ENCODE measurements at places on chromosomes 2 and 18.

GRCh38 chr2:55877087-55877436 is 46.5 kb downstream of the EFEMP1 start:
- DNase-seq: no peak

- no peak for DNase-seq
These were observed 94.1 kb upstream of the CD302 start for GRCh38 chr2:159891917-159892730.

GRCh38 chr2:43402452-43402937 is 176.1 kb upstream of the ZFP36L2 start:
- DNase-seq: no peak

- DNase-seq: no peak
These were observed 185.1 kb downstream of the NRP2 start for GRCh38 chr2:205867371-205867770.

- DNase-seq: no peak
These were observed 92.7 kb upstream of the ST6GAL2 start for GRCh38 chr2:106978647-106979046.

GRCh38 chr18:74914052-74914591 is 294.8 kb downstream of the PTGR3 start:
- DNase-seq: no peak

DNA sequence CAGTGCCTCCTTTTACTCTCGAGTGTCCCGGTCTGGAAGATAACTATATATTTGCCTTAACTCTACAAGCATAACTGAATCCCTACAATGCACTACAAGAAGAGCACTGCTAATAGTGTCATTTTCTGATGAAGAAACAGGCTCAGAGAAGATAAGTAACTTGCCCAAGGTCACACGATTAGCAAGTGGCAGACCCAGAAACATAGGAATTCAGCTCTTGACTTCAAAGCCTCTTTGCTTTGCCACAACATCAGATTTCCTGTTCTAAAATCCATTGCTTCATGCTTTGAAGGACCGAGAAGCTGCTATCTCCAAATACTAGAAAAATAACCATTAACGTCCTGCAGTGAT is 65.6 kb downstream of the HS1BP3 start:
- DNase-seq: no peak

GRCh38 chr2:25524507-25524906 is 148.9 kb downstream of the DTNB start:
- no peak for DNase-seq

DNA sequence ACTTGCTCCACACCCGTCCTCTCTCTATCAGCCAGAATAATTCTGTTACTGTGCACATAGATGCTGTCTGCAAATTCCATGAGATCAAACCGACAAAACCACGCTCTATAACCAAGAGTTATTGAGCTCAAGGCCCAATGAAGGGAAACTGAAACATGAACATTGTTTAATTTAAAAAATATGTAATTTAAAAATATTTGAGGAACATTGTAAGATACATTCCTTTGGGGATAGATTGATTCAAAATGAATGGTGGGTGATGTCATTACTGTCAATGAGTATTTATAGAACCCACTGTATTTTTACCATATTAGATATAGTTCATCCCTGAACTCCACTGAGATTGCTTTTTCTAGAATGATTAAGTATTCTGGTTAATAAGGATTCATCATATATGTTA is 50.4 kb downstream of the NCKAP5 start:
- no peak for DNase-seq

DNA sequence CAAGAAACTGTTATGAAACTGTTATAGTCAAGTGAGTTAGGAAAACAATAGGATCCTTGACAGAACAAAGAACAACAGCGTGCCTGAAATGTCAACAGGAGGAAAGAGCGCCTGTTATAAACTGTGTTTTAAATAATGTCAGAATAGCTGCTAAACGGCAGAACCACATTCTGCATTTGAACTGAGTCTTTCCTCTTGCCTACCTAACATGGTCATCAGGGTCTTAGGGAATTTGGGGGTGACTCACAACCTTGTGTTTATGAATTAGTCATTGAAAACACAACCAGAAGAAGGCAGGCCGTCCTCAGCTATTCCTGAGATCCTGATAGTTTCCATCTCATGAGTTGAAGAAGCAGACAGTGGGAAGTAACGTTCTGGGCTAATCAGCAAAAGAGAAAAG is 222.0 kb upstream of the FN1 start:
- no peak for DNase-seq
